ENCODE measurements at places on chromosomes 5 and 9.

DNA sequence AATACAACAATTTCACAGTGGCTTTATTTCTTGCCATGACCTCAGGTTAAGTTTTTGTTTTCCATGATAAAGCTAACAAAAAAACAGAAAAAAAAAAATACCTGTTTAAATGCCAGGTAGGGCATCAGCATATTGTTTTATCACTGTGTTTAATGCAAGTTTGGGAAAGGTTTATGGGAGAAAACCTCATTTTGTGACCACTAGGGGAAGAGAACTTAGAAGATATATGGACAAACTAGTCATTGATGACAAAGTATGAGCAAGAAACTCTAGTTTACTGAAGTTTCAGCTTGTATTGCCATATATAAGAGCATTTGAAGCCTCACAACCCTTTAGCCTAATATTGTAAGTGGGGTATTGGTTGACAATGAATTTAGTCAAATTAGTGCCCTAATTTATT is 1431.4 kb upstream of the CDH18 start:
- DNase-seq: no peak

DNA sequence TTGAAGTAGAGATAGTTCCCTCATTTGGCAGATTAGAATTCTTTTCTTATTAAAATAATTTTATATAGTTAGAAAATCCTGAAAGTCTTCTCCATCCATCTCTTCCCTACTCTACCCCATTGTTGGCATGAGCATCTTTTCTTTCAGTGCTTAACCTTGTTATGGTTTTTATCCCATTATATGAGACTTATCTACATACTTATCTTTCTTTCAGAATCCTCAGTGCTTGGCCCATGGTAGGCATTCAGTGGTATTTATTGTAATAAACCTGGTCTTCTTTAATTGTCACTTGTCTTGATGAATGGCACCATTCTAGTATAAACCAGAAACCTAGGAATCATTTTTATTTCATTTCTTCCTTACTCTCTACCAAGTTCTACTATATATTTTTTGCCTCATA is 169.8 kb upstream of the TLX3 start:
- no peak for DNase-seq

DNA sequence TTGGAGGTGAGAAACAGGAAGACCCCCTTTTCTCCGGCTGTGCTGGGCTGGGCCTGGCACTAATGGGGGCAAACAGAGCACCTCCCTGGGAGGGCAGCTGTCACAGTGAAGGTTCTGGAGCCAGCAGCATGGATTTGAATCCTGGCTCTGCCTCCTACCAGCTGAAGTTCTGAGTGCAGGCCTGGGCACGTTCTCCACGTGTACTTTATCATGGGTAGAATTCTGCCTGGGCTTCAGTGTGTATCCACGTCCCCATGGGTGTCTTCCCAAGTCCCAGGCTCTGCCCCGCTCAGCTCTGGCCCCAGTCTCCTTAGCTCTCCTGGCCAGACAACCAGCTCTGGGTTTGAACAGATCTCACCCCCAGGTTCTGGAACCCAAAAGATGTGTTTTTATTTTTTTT is 223.2 kb downstream of the PBX3 start:
- DNase-seq: no peak

GRCh38 chr5:170195961-170196360 is 36.8 kb upstream of the C5orf58 start:
- DNase-seq: no peak

DNA sequence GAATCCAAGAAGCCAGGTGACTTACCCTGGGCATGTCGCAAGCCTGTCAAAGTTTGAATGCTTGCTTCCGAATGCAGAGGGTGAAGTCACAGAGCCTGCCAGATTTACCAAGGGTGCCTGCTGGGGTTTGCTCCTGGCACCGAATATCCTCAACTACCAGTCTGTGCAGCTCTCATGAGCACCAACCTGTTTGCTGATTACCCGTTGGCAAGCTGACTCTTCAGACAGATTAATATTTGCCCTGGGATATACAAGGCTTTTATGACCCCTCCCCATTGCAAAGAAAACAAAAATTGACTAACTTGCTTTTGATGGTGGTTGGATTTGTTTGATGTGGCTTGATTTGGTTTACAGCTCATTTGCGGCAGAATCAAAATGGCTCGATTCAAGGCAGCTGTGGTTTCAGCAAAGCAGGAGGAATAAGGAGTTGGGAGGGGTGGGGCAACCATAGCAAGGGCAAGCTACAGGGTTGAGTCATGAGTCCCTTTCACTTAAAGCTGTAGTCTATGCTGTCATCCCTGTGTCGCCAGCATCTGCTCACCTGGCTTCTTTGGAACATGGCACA is 82.3 kb upstream of the AGXT2 start:
- no peak for DNase-seq

GRCh38 chr5:137201876-137202275 is 297.2 kb downstream of the SPOCK1 start:
- no peak for DNase-seq

GRCh38 chr9:95057101-95057500 is 260.4 kb downstream of the FANCC start:
- DNase-seq: no peak

GRCh38 chr9:133677126-133678010 is 41.2 kb downstream of the DBH start:
- DNase-seq: no peak

DNA sequence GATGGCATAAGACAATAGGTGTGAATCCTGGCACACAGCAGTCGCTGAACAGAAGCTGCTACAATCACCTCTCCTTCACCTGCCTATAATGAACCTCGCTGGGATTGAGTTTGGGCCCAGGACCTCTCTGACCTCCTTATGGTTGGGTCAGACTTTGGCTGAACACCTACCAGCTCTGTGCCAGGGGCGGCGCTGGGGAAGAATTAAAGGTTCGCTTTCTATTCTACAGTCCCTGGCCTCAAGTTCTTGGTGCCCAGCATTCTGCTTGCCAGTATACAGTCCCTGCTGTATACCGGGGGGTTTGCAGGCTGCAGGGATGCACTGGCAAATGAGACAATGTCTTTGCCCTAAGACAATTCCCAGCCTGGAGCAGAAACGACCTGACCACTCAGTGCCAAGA is 895 bp upstream of the STRBP start:
- no peak for DNase-seq

DNA sequence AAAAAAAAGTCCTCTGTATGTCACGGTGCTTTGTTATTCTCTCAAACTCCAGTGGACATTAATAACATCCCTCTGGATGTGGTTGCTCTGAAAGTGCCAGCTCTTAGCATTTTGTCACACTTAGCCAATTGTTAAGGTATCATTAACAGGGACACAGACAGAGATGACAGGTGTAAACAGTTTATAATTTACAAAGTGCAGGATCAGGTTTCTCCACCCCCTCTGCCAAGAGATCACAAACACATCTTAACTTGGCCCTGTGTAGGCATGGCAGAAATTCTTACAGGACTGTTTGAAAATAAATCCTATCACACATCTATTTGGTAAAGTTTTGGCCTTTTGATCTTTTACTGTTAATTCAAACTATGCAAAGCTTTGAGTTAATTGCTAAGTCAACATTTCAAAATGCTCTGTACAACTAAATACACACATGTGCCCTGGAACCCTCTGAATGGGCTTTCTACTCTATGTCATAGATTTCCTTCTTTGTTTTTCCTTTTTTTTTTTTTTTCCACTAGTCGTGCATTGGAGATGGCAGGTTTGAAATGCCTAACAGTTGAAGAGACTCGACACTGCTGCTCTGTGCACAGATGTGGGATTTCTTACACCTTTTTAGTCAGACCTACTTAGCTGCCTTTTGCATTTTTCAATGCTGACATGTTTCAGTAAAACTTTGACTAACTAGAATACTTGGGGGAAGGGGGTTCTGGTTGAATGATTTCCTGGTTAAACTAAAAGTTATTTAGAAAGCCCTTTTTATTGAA is 41.7 kb downstream of the SEMA6A start:
- no peak for DNase-seq

GRCh38 chr5:124103671-124104070 is 591.7 kb downstream of the CSNK1G3 start:
- no peak for DNase-seq

DNA sequence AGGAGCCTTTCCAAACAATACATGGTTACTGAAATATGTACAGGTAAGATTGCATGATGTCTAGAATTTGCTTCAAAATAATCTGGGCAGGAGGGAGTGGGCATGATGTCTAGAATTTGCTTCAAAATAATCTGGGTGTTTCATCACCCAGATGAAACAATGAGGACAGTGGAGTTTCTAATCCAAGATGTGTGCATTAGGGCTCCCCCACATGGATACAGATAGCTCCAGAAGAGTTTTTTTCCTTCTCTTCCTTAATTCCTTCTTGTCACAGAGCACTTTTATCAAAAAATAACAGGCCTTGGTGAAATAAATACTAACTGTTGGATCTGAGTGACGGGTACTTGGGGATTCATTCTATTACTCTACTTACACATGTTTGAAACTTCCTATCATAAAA is 14.9 kb downstream of the ATOX1 start:
- no peak for DNase-seq

GRCh38 chr5:4570047-4570995 is 569.8 kb upstream of the ADAMTS16 start:
- no peak for DNase-seq

DNA sequence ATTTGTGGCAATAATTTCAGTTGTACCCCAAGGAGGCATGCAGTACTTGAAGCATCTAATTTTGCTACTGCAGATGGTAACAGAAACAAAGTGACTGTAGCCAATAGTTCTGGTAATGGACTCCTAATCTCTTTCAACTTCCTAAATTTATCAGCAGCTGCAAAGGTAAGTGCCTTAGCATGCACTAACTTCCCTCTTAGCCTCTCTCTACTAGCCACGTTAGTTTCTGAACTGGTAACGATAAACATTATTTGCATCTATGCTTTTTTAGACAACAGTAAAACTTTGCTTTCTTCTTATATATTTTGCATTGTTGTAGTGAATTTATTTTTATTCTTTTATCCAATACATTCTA is 6.2 kb upstream of the CKS2 start:
- no peak for DNase-seq

DNA sequence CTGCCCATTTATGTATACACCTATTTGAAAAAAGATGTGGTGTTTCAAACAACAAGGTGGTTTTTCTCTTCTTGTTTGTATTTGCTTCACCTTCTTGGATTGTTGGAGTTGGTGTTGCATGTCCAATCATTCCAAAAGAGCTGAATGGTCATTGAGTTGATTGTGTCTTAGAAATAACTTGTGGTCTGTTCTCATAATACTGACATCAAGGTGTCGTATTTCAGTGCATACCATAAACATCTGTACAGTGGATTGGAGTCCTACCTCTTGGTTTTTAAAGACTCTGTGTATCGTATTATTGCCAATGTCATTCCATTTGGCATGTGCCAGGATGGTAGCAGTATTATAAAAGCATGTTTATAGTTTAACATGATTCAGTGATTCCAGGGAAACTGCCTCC is 73.2 kb downstream of the TRIO start:
- no peak for DNase-seq

DNA sequence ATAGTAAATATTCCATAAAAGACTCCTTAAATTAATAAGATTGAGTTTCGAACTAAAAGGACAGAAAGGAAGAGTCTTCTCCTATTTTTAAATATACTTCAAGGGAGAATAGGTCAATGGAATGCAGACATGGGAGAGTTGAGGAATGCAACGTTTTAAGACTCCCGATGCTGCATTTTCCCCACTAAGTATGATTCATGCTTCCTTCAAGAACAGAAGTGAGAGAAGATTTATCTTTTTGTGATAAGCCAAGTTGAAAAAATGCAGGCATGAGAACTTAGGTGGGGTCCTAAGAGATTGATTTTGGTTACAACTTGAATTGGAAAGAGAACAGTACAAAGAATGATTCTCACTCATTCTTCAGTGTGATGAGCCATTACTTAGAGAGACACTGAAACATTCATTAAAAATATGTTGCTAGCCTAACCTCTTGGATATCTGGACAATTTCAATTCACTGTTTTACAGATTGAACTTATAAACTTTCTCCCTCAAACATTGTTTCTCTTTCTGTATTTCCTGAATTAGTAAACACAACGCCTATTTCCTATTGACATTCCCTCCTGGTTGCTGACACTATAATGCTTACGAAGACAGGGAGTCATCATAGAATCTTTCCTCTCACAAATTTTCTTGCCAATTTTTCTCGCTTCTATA is 1666.1 kb upstream of the WWC1 start:
- no peak for DNase-seq

DNA sequence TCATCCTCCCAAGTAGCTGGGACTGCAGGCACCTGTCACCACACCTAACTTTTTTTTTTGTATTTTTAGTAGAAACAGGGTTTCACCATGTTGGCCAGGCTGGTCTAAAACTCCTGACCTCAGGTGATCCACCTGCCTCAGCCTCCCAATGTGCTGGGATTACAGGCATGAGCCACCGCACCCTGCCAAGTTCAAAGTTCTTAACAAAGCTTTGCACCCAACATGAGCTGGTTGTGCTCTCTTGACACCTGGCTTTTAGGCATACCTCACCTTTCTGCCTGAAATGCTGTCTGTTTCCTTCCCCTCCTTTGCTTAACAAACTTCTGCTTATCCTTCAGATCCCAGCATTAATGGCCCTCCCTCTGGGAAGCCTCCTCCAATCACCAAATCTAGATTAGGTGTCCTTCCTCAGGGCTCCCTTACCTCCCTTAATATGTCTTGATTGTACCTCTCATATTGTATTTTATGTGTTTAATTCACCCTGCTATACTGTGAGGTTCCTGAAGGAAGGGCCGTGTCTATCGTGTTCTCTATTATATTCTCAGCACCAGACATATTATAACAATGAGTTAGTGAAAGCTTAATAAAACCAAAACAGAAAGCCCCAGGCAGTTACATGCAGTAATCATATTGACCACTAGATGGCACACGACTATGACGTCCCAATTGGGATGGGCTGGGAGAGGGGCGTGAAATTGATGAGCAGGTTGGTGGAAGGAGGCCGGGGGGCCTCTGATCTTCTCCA is 62.9 kb upstream of the PPARGC1B start:
- DNase-seq: no peak

DNA sequence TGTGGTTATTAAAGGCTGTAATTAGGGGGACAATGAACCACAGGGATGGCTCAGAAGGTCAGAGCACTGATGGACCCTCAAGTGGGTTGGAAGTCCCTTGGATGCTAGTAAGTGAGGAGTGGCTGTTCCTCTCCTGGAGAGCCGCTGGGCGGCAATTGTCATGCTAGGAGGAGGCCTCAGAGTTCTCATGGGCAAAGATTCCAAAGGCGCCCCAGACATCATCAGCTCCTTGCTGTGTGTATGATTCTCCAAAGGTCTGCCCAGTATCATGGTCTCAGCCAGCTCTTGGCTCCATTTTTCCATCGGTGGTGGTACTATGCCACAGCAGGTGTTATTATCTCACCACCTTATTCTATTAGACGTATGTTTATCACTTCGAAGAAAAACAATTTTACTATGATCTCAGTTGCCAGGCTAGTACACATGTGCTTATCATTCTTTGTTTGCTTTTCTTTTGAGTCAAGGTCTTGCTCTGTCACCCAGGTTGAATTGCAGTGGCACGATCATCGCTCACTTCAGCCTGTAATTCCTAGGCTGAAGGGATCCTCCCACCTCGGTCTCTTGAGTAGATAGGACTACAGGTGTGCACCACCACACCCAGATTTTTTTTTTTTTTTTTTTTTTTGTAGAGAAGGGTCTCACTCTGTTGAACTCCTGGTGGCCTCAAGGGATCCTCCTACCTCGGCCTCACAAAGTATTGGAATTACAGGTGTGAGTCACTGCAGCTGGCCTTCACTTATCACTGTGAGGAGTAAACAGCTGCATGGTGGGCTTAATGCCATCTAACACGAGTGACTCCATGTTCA is 46.8 kb downstream of the EXOSC2 start:
- no peak for DNase-seq

- no peak for DNase-seq
Observed at GRCh38 chr9:122309861-122310260, 45.2 kb downstream of the MRRF start.

- no peak for DNase-seq
Observed at GRCh38 chr9:72412483-72413040, 47.6 kb upstream of the ZFAND5 start.

- no peak for DNase-seq
Observed at GRCh38 chr9:14306188-14306587, 7.8 kb downstream of the NFIB start.

Data from mesothelial cell of epicardium (in vitro differentiated cells).